Panc1 (cell line): ENCODE measurements at places on chromosomes 16 and 17.

- DNase-seq, result no peak
Observed at GRCh38 chr16:17409894-17410293, 60.9 kb downstream of the XYLT1 start.

DNA sequence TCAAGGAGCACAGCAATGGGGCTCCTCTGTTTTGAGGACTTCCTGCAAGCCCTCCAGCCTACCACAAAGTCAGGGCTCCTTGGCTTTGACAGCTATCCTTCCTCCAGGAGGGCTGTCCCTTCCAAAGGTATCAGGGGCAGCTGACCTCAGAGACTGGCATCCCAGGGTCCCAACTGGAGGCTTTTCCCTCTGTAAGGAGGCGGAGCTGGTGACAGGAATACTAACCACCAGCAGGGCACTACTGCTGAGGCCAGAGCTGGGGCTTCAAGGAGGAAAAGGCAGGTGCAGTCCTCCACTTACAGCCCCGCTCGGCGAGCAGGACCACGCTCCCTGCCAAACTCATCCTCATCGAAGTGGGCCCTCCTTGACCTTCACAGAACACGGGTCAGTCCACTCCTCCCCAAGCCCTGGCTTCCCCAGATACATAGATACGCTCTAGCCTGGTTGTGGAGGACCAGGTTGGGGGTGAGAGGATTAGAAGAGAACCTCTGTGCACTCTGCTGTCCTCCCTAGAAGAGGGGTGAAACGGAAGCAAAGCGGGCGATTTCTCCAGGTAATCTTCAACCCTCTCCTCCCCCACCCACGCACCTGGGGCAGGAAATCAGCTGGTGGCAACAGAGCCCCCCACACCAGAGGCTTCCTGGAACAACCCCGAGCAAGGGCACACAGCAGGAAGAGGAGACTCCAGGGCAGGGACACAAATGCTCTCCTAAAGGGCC, 20.5 kb downstream of the ST3GAL2 start:
- DNase-seq, result no peak

GRCh38 chr17:44209786-44210341, 9.6 kb downstream of the UBTF start:
- no peak for DNase-seq

GRCh38 chr17:47718634-47719405, 14.2 kb upstream of the TBX21 start:
- DNase-seq, result no peak

DNA sequence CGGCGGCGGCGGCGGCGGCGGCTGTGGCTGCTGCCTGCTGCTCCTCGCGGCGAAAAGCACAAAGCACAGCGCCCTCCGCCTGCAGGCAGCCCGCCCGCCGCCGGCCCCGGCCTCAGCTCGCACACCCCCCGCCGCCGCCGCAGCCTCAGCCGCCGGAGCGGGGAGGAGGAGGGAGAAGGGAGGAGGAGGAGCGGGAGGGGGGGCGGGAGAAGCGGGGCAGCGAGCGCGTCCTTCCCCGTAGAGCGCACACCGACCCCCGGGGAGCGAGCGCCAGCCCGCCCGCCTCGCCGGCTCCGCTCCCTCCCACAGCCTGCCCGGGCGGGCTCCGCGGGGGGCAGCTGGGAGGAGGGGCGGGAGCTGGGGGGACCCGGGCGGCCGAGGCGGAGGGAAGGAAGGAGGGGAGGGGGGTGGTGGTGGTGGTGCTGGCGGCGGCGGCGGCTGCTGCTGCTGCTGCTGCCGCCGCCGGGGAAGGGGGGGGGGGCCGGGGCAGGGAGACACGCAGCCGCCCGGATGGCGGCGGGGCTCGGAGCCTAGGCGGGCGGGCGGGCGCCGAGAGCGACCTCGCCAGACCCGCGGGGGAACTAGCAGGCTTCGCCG, at the start of gene UBTF:
Gene UBTF (minus strand): TSS at position 60 of the 597 bp plus-strand sequence. CDS start 1,446 bp downstream, outside the sequence.
- no peak for DNase-seq

- no peak for DNase-seq
Observed at GRCh38 chr16:630815-631405, at the start of gene WFIKKN1. WFIKKN1 (plus strand) TSS chr16:630985; CDS start chr16:631254, 269 bp downstream.

DNA sequence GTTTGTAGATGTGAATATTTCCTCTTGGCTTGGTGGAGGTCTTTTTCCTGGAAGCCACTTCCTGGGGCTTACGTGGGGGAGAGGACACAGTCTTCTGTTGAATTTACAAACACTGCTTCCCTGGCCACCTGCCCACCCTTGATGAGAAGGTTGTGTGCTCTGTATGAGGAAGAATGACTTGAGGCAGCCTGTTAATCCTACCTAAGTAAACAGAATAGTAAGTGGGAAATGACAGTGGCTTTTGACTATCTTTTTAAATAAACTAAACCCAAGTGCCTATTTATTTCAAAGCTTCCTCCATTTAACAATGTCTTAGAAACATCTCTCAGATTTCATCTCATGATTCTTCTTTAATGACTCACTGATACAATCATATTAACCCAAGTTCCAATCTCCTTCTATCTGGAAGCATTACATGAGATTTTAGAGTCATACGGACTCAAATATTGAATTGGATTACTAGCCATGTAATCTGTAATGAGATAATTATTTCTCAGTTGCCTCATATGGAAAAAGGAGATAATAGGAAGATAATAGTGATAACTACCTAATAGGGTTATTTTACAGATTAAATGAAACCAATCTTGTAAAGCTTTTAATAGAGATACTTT, 96.6 kb upstream of the SMIM36 start:
- no peak for DNase-seq

- no peak for DNase-seq
Observed at GRCh38 chr17:82679586-82680465, 18.7 kb downstream of the RAB40B start.

DNA sequence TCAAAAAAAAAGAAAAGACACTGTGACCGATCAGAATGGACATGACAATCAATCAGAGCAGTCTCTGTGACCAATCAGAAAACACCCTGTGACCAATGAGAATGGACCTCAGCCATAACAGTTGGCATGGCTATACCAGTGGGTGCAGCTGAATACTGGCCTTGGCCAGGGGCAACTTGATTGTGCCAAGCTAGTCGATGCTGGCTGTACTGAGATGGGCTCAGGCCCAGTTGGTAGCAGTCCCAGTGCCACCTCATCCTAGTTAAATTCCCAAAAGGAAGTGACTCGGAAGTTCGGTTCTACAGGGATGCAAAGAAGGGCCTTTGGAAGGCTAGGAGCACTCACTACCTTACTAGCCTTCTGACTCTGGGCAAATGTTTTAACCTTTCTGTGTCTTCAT, 37.2 kb upstream of the BCO1 start:
- no peak for DNase-seq

GRCh38 chr16:50591800-50592771, 43.9 kb downstream of the NKD1 start:
- DNase-seq, result no peak

- no peak for DNase-seq
Observed at GRCh38 chr16:85422196-85422631, 190.9 kb upstream of the GSE1 start.

DNA sequence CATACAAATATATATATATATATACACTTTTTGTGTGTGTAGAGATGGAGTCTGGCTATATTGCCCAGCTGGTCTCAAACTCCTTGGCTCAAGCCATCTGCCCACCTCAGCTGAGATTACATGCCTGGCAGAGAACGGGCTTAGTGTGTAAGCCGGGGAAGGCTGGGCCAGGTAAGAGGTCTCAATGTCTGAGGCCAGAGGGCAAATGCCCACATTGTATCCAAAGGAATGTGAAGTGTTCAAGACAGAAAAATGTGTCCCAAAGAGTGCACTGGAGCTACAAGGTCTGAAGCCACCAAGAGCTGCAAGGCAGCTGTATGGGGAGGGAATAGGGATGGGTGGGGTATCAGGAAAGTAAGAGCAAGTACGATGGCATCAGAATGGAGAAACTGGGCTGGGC, 8.8 kb downstream of the CD2BP2 start:
- DNase-seq, result no peak

GRCh38 chr17:77280304-77281121, 139.7 kb downstream of the SEC14L1 start:
- DNase-seq, result no peak

DNA sequence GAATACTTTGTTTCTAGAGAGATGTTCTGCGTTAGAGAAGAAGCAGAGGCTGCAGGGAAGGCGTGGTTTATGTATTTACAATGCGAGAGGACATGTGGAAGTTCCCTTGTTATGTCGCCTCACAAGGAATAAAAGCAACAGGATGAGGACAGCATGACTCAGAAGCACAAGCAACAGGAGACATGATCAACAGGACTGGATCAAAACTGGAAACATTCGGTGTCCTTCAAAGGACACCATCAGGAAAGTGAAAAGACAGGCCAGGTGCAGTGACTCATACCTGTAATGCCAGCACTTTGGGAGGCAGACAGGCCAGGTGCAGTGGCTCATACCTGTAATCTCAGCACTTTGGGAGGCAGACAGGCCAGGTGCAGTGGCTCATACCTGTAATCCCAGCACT, 52.6 kb downstream of the CCDC57 start:
- DNase-seq, result no peak

DNA sequence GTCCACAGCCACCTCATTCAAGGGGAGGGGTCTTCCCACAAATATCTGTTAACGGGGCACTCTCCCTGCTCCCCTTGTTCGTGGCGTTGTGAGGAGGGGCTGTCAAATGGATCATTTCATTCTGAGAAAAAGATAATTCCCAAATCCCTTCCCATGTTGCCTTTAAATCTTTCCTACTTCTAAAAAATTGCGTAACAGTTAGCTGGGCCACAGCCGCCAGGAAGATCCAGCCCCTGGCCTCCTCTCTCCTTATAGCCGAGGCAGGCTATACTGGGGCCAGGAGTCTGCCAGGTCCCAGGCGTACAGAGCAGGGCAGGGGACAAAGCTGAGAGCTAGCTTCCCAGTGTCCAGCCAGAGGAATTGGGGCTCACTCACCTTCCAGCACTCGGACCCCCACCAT, 430 bp downstream of the C16orf89 start:
- DNase-seq, result no peak

- DNase-seq, result no peak
Observed at GRCh38 chr17:67868176-67868575, 42.9 kb downstream of the BPTF start.

DNA sequence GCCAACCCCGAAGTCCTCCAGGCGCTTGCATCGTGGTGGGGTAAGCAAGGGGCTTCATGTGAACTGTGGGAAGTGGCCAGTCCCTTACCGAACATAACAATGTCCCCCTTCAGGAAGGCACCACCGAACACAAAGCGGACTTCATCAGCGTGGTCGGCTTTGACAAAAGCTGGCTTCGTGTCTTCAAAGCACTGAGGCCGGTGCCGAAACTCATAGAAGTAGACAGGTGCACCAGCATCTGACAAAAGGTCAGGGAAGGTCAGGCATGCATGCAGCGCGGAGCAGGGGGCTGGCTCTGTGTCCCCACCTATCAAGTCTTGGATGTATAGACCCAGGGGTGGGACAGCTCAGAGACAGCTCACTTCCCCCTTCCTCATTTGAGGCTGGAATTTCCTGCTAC, 16.6 kb upstream of the CES1 start:
- no peak for DNase-seq

- DNase-seq, result no peak
Observed at GRCh38 chr17:79261355-79262072, 186.9 kb downstream of the ENGASE start.

DNA sequence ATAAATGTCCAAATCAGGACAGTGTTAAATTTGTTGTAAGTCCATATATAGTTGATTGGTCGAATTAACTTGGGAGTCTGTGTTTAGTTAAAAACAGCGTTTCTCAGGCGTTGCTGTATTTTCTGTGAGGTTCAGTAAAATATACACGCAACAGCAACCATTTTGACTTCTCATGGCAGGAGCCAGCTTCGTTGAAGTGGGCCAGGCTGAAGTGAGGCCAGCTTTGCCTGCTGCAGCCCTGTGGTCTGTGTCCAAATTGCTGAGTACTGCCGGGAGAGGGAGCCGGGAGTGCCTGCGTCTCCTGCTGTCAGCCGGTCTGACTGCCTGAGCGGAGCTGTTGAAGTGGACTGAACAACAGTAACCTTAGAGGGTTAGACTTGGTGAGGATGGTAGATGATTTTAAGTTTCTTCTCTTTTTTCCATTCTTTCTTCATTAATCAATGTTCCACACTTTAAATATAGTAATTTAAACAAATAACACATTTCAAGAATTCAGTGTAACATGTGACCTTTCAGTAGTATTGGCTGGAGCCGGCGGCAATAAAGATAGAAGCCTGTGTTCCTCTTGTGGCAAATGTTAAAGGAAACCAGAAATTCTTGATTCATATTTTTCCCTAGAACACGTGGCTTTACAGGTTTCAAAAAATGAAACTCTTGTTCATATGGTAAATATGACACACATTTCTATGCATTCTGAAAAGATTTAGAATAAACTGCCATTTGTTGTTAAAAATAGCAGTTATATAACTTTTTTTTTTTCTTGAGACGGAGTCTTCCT, 37.0 kb upstream of the ZNF750 start:
- no peak for DNase-seq

DNA sequence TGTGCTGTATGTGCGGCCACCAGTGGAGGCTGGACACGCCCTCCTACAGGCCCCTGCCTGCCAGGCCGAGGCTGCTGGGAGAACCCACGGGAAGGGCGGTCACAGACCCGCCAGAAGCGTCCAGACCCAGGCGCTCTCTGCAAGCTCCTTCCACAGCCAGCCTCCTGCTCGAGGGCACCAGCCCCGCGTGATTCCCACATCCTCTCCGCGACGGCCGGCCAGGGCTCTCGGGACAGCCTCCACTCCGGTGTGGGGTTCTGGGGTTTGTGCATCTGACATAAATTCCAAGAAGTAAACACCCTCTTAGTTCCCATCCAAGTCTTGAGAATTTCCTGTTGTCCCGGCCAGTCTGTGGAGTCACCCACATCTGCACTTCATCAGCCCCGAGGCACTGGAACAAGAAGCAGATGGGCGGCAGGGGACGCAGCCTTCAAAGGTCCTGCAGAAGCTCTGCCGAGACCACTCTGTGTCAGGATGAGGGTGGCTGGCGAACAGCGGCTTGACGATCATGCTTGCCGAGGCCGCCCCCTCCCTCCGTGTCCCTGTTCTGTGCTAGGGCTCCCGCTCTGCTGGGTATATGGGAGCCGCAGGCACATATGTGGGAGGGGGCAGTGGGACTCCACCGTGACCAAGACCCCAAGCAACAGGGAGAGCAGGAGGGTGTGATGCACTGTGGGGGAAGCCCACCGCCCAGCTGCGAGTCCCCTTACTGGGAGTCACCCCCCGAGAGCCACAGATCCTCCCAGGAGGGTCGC, 2.4 kb upstream of the TMEM204 start:
- no peak for DNase-seq

DNA sequence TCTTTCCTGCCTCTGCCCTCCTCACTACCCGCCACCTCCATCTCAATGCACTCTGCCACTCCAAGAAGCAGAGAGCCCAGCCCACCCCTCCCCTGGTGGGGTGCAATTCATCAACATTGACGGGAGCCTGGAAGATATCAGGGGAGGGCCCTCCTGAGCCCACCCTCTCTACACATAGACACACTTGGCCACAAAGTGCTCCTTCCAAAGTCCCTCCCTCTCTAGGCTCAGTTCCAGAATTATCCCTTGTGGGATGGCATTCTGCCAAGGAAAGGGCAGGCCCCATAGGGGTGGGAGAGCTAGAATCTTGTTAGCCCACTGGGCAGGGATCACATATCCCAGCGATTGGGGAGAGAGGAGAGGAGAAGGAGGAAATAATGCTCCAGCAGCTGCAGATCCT, 66.2 kb downstream of the TMEM132E start:
- DNase-seq, result no peak
